ENCODE measurements at places on chromosomes 16 and 17.

DNA sequence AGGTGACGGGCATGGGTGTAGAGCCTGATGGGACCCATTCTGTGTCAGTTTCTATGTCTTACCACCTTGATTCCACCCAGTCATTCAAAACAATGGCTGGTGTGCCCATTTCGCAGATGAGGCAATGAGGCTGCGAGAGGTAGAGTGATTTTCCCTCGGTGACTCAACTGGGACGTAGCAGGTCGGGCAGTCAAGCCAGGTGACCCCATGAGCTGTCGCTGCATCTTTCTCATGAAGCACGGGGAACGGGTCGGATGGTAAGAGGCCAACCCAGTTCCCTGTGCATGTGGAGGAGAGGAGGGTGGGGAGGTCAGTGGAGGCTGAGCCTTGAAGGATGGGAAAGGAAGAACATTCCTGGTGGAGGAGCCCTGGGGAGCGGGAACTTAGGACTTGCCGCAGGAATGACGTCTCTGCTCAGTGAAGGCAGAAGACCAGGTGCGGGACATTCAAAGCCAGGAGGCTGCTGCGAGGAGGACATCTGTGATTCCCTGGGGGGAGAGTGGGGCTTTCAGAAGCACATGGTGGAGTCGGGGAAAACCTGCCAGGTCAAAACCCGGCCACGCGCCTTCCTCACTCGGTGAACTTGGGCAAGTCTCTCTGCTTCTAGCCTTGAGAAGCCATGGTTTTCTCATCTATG lies 1.1 kb downstream of the IL21R start:
- DNase-seq, result no peak

GRCh38 chr17:59160157-59161025 lies 4.8 kb downstream of the PRR11 start:
- DNase-seq, result no peak

DNA sequence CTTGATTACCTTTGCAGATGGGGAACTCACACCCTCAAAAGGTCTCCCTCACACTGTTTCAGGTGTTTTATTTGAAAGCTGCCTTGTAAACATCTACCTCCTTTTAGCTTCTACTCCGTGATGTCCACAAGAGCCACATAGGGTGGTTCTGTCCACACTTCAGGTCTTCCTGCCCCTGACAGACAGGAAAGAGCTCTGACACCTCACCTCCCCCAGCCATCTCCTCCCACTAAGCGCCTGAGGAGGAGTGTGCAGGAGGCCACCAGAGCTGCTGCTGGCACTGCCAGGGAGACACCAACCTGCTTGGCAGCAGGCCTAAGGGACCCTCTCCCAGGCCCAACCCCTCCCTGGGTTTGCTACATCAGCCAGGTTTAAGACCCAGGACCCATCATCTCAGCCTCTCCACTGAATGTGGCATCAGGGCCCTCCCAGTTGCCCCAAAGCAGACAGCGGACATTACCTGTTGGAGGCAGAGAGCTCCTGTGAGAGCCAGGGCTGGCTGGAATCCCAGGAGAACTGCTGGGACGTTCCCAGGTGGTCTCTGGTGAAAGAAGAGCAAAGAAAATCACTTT lies 76.4 kb upstream of the RCVRN start:
- no peak for DNase-seq

- DNase-seq, result no peak
These were observed 13.2 kb downstream of the DDX42 start for GRCh38 chr17:63786971-63787711.

DNA sequence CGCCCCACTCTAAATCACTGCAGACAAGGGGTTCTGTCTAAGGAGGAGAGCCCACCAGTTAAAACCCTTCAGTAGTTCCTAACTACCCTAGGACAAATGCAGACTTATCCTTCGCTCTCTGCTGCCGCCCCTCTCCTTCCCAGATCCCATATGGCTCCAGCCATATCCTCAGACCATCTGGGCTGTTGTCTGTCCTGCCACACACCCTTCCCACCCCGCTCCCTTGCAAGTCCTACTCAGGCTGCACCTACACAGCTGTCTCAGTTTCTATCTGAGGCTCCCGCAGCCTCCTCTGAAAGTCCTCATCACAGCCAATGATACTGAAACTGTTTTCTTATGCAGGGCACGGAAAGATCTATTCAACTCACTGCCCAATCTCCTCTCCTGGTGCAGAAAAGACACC lies 720 bp upstream of the BCKDK start:
- no peak for DNase-seq

- DNase-seq, result no peak
These were observed 132.7 kb downstream of the CCDC182 start for GRCh38 chr17:57612202-57613071.

DNA sequence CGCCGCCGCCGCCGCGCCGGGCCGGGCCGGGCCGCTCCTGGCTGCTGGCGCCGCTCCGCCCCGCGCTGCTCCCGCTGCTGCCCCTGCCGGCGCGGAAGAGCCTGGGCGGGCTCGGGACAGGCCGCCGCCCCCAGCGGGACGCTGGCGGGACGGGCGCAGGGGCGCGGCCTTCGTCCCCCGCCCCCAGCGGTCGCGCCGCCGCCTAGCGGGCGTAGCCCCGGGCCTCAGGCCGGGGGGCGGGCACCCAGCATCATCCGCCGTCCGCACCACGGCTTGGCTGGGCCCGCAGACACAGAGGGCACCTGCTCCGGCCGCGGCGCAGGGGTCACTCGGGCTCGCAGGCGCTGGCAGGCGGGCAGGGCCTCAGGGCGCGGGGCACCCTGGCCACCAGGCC lies at the start of gene AMFR:
AMFR (minus strand) TSS at position 107 of the 394 bp plus-strand sequence. CDS start 218 bp downstream, outside the sequence.
- peak; percentile 59 for DNase-seq

GRCh38 chr16:86452451-86452850 lies 57.9 kb upstream of the FOXF1 start:
- no peak for DNase-seq

GRCh38 chr17:39104046-39104445 lies 47.4 kb downstream of the PLXDC1 start:
- DNase-seq, result no peak

GRCh38 chr17:73304971-73305812 lies 6.6 kb downstream of the CDC42EP4 start:
- peak; percentile 73 for DNase-seq

- DNase-seq, result no peak
These were observed 15.4 kb downstream of the UBN1 start for GRCh38 chr16:4862639-4863038.

DNA sequence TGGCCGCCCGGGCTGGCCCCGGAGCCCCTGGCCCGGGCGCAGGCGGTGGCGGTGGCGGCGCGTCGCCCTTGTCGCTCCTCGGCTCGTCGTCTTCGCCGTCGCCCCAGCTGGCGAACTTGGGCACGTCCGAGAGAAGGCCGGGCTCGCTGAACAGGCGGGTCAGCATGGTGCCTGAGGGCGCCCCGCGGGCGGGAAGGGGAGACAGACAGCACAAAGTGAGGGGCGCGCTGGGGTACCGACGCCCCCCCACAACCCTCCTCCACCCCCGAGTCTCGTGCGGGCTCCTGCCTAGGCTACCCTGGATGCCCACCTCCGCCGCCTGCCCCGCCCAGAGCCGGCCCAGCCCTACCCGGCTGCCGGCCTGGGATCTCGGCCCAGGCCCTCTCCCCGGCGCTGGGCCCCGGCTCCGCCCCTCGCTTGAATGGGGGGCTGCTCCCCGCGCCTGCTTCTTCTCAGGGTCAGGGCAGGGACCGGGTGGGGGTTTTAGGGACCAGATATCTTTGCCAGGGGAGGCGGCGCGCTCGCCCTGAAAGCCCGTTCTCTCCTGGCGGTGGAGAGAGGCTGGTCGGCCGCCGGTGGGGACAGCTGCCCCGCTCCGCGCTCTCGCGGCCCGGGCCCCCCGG lies 1.2 kb downstream of the NEUROD2 start:
- DNase-seq, result no peak

DNA sequence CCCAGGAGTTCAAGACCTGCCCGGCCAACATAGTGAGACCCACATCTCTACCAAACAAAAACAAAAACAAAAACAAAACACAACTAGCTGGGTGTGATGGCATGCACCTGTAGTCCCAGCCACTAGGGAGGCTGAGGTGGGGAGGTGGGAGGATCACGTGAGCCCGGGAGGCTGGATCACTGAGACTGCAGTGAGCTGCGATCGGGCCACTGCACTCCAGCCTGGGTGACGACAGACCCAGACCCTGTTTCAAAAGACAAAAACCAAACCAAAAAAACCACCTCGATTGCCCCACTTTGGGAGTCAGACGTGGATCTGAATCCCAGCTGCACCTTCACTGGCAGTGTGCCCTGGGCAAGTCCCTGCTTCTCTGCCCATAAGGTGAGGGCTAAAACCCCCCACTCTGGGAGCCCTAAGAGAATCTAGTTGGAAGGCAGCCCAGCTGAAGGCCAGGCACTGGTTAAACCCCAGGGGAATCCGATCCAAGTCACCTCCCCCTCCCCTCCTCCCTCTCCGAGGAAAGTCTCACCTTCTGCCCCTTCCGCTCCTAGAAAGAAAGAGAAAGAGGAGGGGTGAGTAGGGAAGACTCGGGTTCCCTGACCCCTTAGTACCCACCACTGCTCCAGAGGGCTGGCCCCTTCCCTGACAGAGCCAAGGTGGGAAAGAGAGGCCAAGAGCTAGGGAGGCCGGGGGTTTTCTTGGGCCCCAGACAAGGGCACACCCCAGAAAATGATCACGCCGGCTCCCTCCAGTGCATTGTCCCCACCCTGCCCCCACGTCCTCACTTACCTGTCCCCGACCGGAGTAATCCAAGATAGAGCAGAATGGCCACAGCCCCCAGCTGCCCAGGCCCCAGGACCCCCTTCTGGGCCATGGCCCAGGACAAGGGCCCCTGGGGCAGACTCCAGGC lies 647 bp downstream of the PRSS8 start:
- DNase-seq, result no peak

DNA sequence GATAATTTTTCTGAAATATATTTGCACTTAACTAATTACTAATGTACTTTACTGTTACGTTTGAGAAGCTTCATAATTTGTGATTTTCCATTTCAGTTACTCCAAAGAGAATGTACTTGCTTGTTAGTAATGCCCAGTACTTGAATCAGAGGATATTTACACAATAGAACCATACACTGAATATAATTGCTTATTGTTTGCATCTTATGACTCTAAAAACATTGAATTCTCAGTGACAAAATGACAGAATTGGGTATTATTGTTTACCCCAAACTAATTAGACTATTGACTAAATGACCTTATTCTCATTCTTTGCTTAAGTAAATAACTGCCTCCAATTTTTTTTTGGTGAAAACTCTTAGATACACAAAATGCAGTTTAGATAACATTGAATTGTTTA lies 8.9 kb downstream of the CCP110 start:
- no peak for DNase-seq

GRCh38 chr16:5903832-5904231 lies 806.2 kb upstream of the EEF2KMT start:
- no peak for DNase-seq

GRCh38 chr17:41327411-41328120 lies 12.1 kb upstream of the KRTAP17-1 start:
- no peak for DNase-seq

- DNase-seq, result no peak
These were observed 14.4 kb upstream of the ALOX12 start for GRCh38 chr17:6981426-6981825.

- DNase-seq, result no peak
These were observed 40.4 kb downstream of the BAIAP2 start for GRCh38 chr17:81075307-81075706.

GRCh38 chr16:2061526-2061925 lies 13.7 kb downstream of the TSC2 start:
- DNase-seq, result no peak

DNA sequence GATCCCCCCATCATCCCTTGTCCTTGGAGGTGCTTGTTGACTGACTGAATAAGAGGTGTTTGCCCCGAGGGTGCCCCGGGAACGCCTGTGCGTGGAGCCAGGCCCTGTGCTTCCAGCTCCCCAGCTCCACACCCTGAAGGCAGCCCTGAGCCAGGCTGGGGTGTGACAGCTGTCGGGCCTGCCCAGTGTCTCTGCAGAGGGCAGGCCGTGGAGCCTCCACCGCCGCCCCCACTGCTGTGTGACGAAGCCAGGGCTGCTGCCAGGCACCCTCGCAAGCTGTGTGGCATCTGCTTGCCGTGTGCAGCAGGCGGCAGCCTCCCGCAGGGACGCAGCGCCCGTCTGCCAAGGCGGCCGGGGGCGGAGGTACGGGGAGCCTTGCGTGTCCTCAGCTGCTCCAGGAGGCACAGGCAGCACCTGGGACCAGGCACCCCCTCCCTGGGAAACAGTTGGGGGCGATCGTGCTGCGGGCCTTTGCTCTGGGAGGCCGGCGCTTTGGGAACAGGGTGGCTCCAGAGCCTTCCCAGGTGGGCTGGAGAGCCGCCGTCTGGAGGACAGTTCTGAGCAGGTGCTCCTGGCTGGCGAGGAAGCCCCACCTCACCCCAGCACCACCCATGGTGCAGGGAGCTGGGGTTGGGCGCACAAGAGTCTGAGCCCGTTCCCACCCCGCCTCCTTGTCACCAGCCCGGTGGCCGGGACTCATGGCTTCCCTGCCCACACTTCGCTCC lies 26.6 kb downstream of the GSE1 start:
- no peak for DNase-seq

GRCh38 chr16:56748191-56748590 lies 18.3 kb downstream of the NUP93 start:
- no peak for DNase-seq

- DNase-seq, result no peak
These were observed 8.4 kb upstream of the PRR29 start for GRCh38 chr17:63989622-63990345.

DNA sequence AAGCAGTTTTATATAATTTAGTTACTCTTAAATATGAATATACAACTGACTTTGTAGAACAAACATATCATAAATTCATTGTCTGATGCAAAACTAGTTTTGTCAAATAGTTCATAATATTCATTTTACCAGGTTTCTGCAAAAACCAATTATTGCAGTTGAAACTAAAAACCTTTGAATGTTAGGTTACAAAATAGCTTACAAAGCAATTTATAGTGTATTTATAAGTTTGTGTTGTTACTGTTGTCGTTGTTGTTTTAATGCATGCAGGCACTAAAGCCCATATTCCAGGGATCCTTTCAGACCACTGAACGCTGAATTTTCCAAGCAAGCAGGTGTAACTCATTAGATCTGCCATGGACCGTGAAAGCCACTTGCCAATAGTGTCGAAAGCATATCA lies 427.6 kb downstream of the ZFHX3 start:
- no peak for DNase-seq

- DNase-seq, result no peak
These were observed at the start of gene LITAF for GRCh38 chr16:11586856-11587642. Gene LITAF, minus strand, starts transcription at chr16:11586919. Its CDS starts 30,189 bp downstream, at chr16:11556730.

- DNase-seq, result no peak
These were observed 7.9 kb downstream of the SPOP start for GRCh38 chr17:49670002-49670401.

- no peak for DNase-seq
These were observed 4.5 kb upstream of the SLC5A11 start for GRCh38 chr16:24841291-24841690.

- DNase-seq, result peak; percentile 32
These were observed 2.3 kb upstream of the PHF12 start for GRCh38 chr17:28953444-28954118.

All from skin of body (tissue), 3 donors.